ENCODE measurements at places on chromosomes 12 and 14. TPM values are rescaled to one million over a fixed set of nuclear protein-coding genes. Genes with fewer than 3 reads are reported as not detected.

- no peak for DNase-seq
Observed at GRCh38 chr12:71144682-71145081, 13.1 kb downstream of the TSPAN8 start.

DNA sequence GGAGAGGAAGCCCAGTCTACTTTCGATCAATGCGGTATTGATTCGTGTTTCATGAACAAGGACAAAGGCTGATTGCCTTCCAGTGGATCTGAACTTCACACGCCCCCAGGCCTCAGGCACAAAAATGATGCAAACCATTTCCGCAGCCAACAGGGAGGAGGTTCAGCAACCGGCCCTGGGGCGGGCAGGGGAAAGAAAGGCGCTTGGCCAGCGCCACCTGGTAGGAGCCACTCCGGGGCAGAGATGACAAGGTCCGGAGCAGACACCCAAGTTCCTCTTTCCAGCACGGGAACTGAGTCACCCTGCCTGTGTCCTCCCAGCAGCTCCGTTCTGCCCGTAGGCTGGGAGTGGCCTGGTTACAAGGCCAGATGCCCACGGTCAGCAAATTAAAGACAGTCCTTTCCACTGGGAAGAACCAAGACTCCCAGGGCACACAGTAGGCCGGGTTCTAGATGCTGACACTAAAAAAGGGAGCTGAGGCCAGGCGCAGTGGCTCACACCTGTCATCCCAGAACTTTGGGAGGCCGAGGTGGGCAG, 136.3 kb downstream of the SCARB1 start:
- no peak for DNase-seq

GRCh38 chr12:87901457-87901856, 127.7 kb downstream of the C12orf50 start:
- no peak for DNase-seq

DNA sequence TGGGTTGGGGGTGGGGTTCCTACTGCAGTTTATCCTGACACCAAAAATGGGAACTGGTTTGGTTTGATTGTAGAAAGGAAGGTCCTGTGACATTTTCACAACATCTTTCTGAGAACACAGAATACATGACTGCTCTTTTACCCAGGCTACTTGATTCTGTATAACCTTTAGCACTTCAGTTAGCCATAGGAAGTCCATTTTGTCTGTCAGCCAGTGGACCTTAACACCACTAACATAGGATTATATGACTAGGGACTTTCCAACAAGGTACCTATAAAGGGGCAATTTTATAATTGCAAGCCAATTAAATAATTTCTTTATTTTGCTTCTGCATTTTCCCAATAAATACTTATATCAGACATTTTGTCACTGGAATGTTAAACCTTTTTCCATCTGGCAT, 489.2 kb upstream of the MIS18BP1 start:
- DNase-seq = no peak

GRCh38 chr12:124296916-124297351, 2.0 kb downstream of the RFLNA start:
- no peak for DNase-seq

GRCh38 chr12:5660238-5660637, 228.3 kb downstream of the NTF3 start:
- no peak for DNase-seq

GRCh38 chr14:51703787-51704186, 52.1 kb downstream of the FRMD6 start:
- DNase-seq = no peak

DNA sequence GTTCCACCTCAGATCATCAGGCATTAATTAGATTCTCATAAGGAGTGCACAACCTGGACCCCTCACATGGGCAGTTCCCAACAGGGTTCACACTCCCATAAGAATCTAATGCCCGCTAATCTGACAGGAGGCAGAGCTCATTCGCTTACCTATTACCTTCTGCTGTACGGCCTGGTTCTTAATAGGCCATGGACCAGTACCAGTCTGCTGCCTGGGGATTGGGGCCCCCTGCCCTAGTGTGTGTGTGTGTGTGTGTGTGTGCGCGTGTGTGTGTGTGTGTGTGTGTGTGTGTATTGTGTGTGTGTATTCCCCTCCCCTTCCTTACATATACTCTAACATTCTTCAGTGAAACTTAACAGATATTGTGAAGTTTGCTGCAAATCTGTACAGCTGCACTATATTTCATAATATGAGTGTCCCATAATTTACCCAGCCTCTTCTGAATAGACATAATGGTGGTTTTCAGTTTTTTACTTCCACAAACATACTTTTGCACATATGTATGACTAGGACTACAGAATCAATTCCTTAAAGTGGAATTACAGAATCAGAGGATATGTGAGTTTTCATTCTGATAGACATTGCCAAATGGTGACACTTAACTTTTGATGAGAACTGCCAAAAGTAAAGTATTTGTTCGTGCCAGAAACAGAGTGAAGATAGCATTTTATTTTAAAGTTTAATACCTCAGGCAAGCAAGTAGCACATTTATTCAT, 205.2 kb upstream of the EEA1 start:
- DNase-seq = no peak

DNA sequence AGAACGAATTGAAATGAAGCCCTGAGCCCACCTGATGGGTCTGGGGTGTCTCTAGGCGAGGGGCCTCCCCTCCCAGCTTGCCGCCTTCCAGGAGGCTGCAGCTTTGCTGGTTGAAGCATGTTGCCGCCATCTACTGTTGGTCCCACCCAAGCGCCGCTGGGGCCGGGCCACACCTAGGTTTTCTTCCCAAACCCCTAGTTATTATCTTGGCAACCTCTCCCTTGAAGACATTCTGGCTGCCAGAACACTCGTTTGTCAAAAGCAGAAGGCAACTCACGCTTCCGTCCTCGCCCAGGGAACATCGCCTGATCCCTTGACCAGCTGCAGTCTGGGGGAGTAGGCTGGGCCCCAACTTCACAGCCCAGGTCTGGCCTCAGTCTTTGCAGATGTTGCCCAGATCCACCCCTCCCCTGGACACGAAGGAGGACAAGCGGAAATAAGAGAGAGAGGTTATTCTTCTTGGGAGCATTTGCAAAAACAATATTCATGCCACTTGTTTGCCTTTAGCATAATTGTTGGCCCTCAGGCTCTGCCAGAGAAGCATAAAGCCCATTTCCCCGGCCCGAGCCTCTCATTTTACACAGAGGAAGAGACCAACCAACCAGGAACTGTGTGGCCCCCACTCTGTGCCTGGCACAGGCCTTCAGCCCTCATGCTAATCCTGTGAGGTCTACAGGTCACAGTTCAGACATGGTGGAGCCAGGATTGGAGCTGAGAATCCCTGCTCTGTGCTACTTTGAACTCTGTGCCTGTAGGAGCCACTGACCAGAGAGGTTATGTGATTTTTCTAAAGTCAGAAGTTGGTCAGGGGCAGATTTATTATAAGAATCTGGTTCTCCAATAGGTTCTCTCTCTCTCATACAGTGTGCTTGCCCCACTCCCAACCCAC, 6.8 kb downstream of the EMP1 start:
- peak; percentile 41 for DNase-seq

Gene GLIPR1
- total RNA-seq = 8.5 TPM

Gene ASIC1
- total RNA-seq = 0.79 TPM

Gene TCL1A
- not detected for total RNA-seq

Gene KRT74
- not detected for total RNA-seq
